ENCODE measurements at places on chromosomes 5 and 9.

DNA sequence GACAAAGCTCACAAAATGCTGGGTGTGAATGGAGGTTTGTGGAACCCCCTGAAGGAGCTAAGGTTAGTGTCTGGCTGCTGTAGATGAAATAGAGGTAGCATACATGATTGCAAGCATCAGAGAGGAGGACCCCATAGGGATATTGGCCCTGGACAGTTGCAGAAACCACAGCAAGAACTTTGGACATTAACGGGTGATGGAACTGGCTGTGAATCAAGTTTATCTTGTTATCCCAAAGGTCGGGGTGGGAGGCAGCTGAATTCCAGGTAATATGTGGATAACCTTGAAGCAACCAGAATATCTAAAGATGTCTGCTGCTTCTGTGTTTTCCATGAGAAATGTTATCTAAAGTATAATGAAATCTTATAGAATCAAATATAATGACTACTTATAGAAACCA lies 447.7 kb downstream of the ZSWIM6 start:
- no peak for DNase-seq

DNA sequence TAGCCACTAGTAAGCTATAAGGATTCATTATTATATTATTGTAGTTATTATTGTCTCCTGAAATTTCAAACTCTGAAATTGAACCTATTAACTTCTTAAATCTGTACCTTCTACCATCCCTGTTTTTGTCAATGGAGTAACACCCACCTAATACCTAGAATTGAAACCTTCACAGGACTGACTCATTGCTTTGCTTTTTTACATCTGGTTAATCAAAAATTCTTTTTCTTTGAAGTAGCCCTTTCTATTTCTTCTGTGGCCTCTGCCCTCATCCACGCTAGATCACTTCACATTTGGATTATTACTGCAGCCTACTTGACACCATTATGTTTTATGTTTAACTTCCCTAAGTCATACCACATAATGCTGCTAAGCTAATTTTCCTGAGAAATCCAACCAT lies 35.6 kb downstream of the RBM27 start:
- DNase-seq, result no peak

- DNase-seq, result no peak
Measured at GRCh38 chr9:135289081-135289491, 190.5 kb upstream of the PPP1R26 start.

GRCh38 chr5:103393101-103393754 lies 134.7 kb downstream of the MACIR start:
- DNase-seq, result no peak

DNA sequence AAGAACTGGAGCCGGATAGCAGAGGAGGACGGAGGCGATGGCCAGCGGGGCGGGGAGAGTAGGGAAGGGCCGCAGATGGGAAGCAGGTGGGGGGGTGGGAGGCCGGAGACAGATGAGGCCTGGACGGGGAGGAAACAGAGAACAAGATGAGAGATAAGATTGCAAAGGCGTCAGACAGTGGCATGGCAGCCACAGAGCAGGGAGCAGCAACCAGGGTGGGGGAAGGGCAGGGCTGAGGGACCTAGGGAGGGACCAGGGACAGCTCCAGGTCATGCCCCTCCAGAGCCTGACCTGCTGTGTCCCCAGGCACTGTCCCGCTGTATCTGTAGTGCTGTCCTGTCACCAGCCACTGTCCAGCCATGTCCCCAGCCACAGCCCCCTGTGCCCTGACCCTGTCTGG lies 49.6 kb upstream of the LMX1B start:
- DNase-seq, result no peak

DNA sequence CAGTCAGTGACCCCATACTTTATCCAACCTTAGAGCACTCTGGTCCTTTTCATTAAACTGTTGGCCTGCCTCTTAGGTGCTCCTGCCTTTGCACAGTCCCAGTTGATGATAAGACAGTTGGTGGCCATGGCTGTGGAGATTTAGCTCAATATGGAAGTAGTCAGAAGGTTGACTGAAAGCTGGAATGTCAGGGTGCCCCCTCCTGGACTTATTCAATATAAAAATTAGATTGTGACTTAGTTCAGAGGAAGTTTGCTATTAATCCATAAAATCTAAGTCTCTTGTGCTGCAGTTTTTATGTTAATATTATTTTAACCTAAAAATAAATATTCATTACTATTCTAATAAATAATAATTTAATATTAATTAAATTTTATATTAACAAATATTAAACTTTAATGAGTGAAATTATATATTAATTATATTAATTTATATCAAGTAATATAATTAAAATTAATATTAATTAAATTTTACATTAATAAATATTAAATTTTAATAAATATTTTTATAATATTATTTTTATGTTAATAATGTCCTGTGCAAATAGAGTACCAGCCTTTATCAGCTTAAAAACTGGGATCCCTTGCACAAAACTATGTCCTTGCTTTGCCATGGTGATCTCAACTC lies 77.7 kb upstream of the ADAMTSL1 start:
- DNase-seq, result no peak

DNA sequence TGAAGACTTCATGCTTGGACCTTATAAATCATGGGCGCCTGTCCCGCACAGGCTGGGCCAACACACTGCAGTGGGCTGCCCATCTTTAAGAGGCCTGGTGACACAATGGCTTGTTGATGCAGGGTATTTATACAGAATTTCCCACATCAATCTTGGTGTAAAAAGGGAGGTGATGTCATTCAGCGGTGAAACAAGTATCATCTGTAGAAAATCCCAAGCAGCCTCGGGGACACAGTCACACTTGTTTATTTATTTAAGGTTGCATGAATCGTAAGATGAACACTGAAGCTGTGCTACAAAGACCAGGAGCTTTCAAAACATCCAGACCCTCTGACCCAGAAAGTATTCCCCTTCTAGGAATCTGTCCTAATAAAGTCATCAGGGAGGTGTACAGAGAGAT lies 40.5 kb downstream of the SMIM23 start:
- no peak for DNase-seq

DNA sequence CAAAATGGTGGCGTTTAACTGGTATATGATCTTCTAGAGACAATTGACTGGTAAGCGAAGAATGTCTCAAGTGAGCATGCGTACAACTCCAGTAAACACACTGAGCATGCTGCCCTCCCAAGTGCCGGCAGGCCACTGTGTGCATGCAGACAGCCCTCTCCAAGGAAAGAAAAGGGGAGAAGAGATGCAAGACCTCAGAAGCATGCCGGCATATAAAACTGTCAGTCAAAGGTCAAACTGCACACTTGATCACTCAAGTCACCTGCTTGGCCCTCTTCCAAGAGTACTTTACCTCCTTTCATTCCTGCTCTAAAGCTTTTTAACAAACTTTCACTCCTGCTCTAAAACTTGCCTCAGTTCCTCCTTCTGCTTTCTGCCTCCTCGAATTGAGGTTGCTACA lies 910.2 kb downstream of the TAF11L14 start:
- no peak for DNase-seq

- DNase-seq, result no peak
Measured at GRCh38 chr5:136285096-136285855, 80.1 kb downstream of the TRPC7 start.

DNA sequence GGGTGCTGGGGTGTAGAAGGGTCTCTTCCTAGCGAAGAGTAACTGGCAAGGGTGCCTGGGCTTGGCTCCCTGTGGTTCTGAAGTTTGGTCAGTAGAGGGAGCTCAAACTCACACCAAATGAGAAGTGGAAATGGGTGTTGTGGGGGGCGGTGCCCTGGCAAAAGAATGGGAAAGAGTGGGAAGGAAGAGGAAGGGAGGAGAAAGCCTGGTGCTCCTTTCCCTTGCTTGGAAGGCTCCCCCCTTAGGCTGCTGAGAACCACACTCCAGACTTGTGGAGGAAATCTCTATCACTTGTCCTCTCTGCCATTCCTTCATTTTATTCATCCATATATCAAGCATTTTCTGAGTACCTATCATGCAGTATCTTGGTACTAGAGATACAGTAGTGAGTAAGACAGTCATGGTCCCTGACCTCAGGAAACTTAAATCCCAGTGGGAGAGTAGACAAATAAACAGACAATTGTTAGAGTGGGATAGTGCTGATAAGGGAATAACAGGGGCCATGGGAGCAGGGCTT lies 13.0 kb downstream of the SLC4A9 start:
- DNase-seq, result peak; percentile 68

DNA sequence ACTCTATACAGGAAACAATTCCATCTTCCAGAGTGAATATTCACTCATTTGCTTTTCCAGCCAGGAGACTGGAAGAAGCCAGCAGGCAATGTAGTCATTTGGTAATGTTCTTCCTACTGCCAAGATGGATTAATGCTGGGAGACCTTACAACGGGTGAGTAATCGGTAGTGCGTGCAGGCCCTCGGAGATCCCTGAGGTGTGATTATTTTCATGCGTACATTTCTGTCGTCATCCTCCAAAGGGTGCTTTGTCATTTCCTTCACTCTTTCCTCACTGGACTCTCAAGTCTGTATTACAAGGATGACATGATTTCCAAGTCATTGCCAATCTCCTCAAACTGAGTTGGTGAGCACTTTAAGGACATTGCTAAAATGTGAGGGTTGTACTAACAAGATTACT lies 263.5 kb downstream of the CWC27 start:
- no peak for DNase-seq
